ENCODE measurements at places on chromosomes 6 and 20.

DNA sequence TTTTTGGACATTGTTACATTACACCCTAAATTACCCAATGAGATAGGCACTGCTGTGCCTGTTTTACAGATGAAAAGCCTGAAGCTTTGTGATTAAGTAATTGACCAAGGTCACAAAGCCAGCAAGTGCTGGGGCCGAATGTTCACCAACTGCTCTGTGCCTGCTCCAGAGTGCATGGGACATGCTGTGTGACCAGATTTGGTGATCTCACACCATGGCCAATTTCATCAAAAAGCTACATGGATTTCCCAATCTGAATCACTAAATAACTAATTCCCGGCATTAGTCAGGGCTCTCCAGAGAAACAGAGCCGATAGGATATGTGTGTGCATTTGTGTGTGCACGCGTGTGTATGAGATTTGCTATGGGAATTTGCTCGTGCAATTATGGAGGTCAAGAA lies 228.3 kb upstream of the ECI2 start:
- DNase-seq = no peak

GRCh38 chr6:131894493-131895424 lies 56.4 kb downstream of the CCN2 start:
- DNase-seq = no peak

DNA sequence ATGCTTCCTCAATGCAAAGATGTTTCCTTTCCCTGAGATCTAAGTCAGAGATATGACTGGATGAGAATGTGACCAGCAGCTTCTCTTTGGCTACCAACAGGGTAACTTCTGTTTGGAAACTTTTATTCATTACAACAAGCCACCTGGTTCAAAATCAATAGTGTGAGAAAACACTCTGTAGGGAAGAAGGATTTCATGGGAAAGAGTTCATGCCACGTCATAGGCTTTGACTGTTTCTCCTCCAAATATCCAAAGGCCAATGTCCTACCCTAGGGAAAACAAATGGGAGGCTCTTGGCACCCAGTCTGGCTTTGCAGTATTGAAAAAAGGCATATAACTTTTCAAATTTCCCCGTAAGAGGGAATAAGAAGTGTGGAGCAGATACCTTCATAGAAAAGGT lies 245.5 kb downstream of the FNDC1 start:
- no peak for DNase-seq

GRCh38 chr20:51666126-51666525 lies 102.1 kb downstream of the ATP9A start:
- DNase-seq = no peak

- DNase-seq = no peak
Observed at GRCh38 chr20:11080010-11080409, 406.2 kb upstream of the JAG1 start.

DNA sequence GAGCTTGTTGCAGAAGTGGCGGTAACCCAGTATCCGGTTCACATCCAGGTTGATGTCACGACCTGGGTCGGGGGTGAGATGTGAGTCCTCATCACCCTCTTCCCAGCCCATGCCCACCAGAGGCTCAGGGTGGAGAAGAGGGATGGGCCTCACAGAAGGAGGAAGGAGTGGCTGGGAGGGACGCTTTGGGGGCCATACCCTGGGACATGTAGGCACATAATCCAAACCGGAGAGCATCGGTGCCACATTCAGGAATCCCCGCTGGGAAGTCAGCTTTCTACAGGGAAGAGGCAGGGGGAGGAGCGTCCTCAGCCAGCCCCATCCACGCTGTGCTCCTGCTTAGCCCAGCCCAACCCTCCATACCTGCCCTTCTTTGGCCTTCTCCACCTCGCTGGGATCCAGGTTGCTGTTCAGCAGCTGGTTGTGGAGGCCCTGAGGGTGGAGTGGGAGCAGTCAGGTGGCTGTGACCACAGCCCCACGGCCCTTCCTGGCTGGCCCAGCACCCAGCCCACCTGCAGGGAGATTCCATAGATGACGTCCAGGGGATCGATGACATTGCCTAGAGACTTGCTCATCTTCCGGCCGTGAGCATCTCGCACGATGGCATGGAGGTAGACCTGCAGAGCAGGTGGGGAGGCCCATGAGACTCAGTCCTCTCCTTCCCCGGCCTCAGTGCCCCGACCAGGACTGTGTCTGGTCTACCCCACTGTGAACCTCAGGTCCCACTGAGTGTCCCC lies 3.5 kb upstream of the VWA7 start:
- no peak for DNase-seq

DNA sequence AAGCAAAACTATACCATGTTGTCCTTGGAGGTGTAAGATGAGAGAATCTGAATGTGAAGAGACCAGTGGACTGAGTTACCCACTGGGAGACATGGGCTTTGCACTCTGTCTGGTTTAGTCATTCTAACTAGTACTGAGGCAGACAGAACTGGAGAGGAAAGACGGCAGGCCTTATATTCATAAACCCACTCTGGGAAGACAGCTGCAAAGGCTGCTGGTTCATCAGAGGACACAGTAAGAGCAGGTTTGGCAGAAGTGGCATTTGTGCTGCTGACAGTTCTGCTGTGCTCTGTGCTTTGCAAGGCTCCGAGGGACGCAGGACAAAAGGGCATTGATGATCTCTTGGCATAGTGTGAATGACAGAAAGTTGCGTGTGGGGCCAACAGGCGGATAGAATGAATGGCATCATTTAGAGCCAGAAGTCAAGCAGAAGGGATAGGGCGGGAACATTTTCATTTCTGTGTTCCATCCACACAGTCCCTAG lies 142.3 kb upstream of the TENT5A start:
- DNase-seq = no peak

DNA sequence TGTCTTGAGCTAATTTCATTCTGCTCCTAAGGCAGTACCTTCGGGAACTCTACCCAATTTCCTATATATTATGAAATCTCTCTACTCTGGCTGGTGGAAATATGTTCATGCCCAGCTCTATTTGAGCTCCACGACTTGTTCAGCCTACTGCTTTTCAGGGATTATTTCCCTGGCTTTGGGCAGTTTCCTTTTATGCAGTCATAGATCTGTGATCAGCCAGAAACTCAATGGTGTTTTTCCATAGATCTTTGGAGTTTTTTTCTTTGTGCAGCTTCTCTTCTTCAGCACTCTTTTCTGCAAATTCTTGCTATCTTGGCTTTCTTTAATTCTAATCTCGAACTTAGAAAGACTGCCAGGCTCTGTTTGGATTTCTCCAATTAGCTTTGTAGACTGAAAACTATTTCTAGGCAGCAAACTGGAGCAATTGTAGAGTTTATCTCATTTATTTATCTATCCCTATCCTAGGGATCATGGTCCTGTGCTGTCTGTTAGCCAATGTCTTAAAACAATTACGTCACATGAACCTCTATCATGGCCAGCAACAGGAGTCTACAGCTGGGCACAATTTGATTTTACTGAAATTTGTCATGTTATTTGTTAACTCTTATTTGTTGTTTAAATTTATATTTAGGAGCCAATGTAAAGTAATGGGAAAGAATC lies 328.4 kb downstream of the BCKDHB start:
- DNase-seq = no peak

GRCh38 chr6:159107451-159108260 lies 61.5 kb upstream of the FNDC1 start:
- DNase-seq = no peak

- no peak for DNase-seq
Observed at GRCh38 chr6:27617700-27618689, 145.1 kb upstream of the ZNF184 start.

- DNase-seq = peak; percentile 67
Observed at GRCh38 chr20:51766994-51767866, 960 bp downstream of the ATP9A start.

DNA sequence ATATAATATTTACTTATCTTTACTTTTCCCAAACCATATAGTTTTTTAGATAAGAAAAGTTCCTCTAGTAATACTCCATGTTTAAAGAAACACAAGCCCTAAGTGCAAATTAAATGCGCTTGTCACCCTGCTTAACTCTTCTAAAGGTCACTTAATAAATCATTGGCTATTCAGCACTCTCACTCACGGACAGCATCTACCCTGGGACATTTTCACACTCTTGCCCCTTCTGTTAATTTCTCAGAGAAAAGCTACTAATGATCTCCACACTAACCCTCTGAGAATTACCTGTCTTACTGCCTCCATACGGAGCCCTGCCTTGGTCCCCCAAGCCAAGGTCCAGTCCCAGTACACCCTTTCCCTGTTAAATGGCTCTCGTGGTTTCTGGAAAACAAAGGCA lies 102.2 kb downstream of the NRN1 start:
- no peak for DNase-seq

DNA sequence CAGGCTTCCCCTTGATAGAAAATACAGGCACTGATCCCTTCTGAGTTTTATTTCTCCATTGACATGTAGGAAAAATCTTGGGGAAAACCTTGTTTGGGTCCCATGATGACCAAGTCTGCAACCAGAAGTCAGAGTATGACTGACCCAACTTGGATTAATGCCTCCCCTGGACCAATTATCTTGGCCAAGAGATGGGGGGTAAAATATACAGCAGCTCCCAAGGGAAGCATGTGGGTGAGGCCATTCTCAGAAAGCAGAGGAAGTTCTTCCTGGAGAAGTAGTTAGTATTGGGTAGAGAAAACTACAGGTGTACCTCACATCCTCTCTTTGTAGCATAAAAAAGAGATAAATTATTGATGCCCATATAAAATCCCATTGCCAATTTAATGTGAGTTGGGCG lies 285.2 kb upstream of the PLCB4 start:
- no peak for DNase-seq

DNA sequence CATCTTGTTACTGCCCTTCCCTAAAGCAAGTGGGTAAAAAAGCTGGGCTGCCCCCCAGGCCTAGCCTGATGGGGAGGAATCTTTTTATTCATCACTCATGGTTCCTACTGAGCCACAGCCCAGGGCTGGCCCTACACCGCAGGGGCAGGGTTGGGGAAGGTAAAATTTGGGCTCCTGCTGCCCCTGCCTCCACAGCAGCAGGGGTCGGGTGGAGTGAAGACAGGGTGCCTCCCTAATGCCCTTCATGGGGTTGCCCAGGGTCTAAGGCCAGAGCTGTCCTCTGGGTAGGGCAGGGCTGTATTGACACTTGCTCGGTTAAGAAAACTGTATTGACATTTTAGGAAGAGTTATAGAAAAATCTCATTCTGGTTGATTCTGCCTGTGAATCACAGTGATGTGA lies 8.9 kb upstream of the PSMG4 start:
- DNase-seq = no peak

GRCh38 chr6:118171852-118172251 lies 264.8 kb downstream of the SLC35F1 start:
- DNase-seq = no peak

DNA sequence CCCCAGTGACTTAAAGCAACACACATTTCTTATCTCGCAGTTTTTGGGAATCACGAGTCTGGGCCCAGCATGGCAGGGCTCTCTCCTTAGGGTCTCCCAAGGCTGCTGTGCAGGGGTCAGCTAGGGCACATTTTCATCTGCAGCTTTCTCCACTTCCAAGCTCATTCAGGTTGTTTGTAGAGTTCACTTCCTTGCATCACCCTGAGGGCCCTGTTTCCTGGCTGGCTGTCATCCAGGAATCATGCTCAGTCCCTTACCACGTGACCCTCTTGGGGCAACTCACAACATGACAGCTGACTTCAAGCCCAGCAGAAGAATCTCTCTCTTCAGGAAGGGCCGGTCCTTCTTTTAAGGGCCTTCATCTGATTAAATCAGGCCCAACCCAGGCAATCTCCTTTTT lies 21.3 kb downstream of the SNAP25 start:
- DNase-seq = peak; percentile 17

GRCh38 chr6:27138837-27139755 lies 108.4 kb upstream of the PRSS16 start:
- DNase-seq = no peak

- peak; percentile 99 for DNase-seq
Observed at GRCh38 chr6:57313711-57314471, 3.5 kb upstream of the PRIM2 start.

DNA sequence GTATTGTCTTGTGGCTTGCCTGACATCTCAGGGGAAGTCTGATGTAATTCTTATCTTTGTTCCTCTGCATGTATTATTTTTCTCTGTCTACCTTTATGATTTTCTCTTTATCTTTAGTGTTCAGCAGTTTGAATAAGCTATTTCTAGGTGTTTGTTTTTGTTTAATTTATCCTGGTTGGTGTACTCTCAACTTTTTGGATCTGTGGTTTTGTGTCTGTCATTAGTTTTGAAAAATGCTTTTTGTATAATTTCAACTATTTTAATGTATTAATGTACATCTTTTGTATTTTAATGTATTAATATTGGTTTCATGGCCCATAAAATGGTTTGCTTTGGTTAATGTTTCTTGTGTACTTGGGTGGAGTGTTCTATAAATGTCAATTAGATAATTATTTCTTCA lies 15.9 kb upstream of the APCDD1L start:
- no peak for DNase-seq

DNA sequence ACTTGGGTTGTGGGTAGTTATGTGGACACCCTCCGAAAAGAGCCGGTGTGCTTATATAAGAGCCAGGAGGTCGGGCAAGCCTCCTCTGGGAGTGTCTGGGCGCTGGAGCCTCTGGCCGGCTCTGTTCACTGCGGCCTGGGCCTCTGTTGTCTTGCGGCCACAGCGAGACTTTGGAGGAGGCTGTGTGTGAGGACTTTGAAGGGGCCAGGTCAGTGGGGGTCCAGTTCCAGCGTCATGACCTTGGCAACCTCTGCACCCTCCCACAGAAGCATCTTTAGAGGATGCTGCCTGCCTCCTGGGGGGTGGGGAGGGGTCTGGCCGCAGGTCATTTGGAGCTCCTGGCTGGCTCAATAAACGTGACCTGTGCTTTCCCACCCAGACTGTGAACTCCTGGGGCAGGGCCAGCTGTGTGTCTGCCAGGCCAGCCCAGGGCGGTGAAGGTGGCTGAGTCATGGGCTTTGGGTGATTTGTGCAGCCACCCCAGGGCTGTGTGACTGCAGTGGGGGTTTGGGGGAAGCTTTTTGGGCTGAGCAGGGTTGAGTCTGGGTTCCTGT lies 1.2 kb downstream of the TCEA2 start:
- DNase-seq = peak; percentile 56

DNA sequence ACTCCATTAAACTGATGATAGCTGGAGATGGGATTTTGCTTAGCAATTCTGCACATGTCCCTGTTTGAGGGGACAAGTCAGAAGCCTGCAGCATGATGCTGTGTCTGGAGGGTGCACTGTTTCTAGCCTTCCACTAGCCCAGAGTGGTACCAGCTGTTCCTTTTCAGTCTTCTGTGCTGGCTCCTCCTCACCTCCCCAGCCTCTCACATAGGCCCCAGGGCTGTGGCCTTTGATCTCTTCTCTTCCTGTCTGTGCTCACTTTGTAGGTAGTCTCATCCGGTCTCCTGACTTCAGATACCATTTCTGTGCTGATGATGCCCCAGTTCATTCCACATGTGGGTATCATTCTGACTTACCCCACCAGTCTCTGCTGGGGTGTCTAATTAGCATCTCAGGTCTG lies 126.3 kb downstream of the HIVEP1 start:
- DNase-seq = no peak

DNA sequence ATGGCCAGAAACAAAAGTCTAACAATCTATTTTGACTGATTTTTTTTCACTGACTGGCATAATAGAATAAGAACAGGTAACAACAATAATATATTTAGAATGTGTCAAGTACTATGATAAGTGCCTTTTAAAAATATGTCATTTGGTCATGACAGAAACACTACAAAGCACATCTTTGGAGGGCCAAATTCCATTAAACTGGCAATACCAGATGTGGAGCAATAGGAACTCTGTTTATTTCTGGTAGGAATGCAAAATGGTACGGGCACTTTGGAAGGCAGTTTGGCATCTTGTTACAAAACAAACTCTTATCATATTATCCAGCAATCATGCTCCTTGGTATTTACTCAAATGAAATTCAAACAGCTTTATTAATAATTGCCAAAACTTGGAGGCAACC lies 39.3 kb downstream of the TENT5A start:
- DNase-seq = no peak

GRCh38 chr20:1309439-1309847 lies 19.5 kb downstream of the SDCBP2 start:
- no peak for DNase-seq

GRCh38 chr6:63261820-63262219 lies 50.6 kb downstream of the FKBP1C start:
- DNase-seq = no peak
